Lower lobe of right lung (tissue), 2 donors: ENCODE measurements at places on chromosomes 2 and 18. TPM values are rescaled to one million over a fixed set of nuclear protein-coding genes. Genes with fewer than 3 reads are reported as not detected.

- no peak overlapping the region for H3K27ac ChIP-seq
- no peaks in the 10 kb centered on the region for H3K36me3 ChIP-seq
- no peak overlapping the region for H3K4me3 ChIP-seq
- no peaks in the 10 kb centered on the region for H3K27me3 ChIP-seq
- H3K4me1 ChIP-seq, result no peaks in the 10 kb centered on the region
Measured at GRCh38 chr2:29021886-29022285, 40.8 kb downstream of the TOGARAM2 start.

DNA sequence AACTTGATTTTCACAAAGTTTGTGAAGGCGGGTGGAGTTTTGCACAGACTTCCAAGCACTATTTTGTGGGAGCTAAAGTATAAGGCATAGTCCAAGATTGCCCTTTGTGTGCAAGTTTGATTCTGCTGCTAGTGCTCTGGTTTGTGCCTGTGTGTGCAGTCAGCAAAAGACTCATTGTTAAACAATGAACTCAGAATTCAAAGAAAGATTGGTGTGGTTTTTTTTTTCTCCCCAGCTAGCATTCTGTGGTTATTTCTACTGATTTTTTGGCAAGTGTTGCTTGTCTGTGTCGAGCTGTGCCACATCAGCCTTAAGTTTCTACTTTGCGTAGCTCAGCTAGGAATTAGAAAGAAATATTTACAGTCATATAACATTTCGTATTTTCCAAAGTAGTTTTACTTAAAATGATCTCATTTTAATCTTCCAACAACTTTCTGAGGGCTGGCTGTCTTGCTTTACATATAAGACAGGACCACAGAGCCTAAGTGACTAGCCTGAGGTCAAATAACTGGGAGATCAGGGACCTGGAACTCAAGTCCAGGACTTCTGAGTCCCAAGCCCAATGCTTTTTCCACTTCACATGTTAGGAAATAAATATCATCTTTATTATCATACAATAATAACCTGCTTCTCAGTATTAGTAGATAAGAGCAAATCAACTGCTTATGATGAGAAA lies 69.8 kb downstream of the BABAM2 start:
- H3K27ac ChIP-seq, result no peak overlapping the region
- H3K27me3 ChIP-seq, result no peaks in the 10 kb centered on the region
- H3K4me1 ChIP-seq, result peaks cover 48% of the 10 kb centered on the region
- no peaks in the 10 kb centered on the region for H3K36me3 ChIP-seq
- no peak overlapping the region for H3K4me3 ChIP-seq
- DNase-seq, result no peak

DNA sequence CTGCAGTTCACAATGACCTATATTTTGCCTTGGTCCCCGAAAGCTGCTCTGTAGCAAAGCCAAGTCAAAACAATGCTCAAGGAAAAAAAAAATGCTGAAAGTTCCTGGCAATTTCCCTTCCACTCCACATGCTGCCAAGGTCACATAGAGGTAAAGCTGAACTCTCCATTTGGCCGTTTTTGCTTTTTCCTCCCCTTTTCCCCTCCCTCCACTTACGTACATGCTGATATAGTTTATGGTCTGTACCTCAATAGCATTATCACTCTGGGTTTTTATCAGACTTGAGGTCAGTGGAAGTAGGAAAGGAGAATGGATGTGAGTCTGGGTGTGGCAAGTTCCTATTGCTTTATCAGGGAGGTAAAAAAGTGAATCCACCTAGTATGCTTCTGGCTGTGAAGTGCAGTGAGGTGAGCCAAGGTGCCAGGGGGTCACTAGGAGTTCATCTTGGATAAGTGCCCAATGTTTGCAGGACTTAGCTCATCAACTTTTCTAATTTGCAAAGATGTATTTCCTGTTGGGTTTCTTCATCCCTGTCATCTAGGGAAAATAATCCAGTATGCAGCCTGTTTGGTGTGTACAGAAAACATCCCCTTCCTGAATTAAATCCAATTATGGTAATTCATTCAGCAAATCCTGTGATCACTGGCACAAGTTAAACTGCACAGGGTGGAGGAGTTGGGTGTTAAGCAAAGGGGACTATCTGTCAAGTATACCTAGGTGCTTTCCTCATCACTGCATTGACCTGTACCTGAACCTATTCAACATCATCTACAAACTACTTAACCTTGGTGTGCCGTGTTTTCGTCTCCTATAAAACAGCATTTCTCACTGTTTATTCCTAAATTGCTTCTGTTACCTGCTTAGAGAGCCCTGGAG lies 124.3 kb upstream of the CYP26B1 start:
- H3K27ac ChIP-seq, result no peak overlapping the region
- H3K27me3 ChIP-seq, result no peaks in the 10 kb centered on the region
- DNase-seq, result no peak

- H3K4me3 ChIP-seq, result no peak overlapping the region
- H3K36me3 ChIP-seq, result no peaks in the 10 kb centered on the region
- H3K27me3 ChIP-seq, result no peaks in the 10 kb centered on the region
Measured at GRCh38 chr2:228771774-228772173, 499.3 kb downstream of the PID1 start.

- peaks cover 15% of the 10 kb centered on the region for H3K4me1 ChIP-seq
- no peaks in the 10 kb centered on the region for H3K36me3 ChIP-seq
- H3K27ac ChIP-seq, result no peak overlapping the region
- no peaks in the 10 kb centered on the region for H3K27me3 ChIP-seq
Measured at GRCh38 chr2:237909075-237909695, 49.8 kb downstream of the RAMP1 start.

Gene SPC25
- total RNA-seq, result 0.50 TPM

DNA sequence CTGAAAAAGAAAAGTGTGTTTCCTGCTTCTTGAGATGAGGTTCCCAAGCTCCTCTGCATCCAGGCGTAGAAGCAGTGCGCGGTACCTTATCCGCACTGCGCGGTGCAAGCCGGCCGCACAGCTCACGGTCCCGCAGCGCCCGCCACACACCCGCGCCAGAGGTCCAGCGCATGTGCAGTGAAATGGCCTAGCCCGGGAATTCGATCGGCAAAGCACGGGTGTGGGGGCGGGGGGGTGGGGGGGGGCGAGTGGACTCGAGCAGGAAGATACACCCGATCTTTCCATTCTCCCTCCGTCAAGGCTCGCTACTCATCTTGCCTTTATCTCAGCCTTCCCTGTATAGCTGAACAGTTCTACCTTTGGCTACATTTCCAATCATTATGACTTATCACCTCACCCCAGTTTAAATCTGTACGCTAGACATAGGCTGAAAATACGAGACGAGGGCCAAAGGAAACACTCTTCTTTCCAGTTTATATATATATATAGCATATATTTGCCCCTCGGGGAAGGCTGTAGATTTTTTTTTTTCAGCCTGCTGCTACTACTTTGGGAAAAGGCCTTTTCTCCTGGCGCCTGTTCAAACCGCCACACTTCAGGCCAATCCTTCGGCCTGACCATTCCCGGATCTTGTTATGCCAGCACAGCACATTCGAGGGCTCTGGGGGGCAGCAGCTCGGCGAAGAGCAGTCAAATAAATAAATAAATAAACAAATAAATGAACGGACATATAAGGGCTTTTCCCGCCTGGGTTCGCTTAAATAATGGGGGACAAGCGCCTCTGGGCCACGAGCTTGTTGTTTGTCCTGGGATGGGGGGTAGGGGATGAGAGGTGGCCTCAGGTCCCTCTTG lies 10.4 kb downstream of the HOXD8 start:
- no peak overlapping the region for H3K27ac ChIP-seq
- peaks cover 99% of the 10 kb centered on the region for H3K27me3 ChIP-seq
- H3K36me3 ChIP-seq, result no peaks in the 10 kb centered on the region
- peak overlapping the region; percentile 53 for H3K4me3 ChIP-seq
- H3K4me1 ChIP-seq, result peaks cover 25% of the 10 kb centered on the region

DNA sequence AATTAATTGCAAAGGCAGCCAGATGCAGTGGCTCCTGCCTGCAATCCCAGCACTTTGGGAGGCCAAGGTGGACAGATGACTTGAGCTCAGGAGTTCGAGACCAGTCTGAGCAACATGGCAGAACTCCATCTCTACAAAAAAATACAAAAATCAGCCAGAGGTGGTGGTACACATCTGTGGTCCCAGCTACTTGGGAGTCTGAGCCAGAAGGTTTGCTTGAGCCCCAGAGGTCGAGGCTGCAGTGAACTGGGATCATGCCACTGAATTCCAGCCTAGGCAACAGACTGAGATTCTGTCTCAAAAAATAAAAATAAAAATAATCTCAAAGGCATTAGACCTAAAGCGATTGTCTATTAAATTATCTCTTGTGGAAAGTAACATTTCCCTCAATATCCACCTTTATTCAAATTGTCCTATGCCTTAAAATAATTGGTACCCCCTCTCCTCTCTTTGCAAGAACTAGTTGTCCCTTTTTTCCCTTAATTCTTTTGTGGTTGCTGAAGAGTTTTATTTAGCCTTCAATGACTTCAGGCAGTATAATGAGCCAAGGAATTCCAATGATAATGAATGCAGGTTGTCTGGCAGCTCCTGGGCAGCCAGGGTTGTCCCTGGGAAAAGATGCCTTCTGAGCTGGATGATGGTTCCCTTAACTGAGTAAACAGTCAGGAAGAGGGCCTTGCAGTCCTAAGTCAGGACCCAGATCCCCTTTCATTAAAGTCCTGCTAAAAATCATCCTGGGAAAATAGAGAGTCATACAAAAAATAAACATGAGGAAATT lies 32.2 kb downstream of the GPR75 start:
- no peak for DNase-seq
- no peak overlapping the region for H3K27ac ChIP-seq
- peaks cover 7% of the 10 kb centered on the region for H3K4me1 ChIP-seq
- H3K27me3 ChIP-seq, result no peaks in the 10 kb centered on the region

GRCh38 chr2:176206136-176206535 lies 17.7 kb downstream of the HOXD1 start:
- no peaks in the 10 kb centered on the region for H3K4me1 ChIP-seq
- H3K27ac ChIP-seq, result no peak overlapping the region
- no peak for DNase-seq
- H3K4me3 ChIP-seq, result no peak overlapping the region
- H3K27me3 ChIP-seq, result peaks cover 4% of the 10 kb centered on the region

GRCh38 chr18:74068296-74068695 lies 79.3 kb downstream of the FBXO15 start:
- no peak overlapping the region for H3K27ac ChIP-seq
- no peak for DNase-seq
- H3K4me3 ChIP-seq, result no peak overlapping the region
- no peaks in the 10 kb centered on the region for H3K27me3 ChIP-seq
- no peaks in the 10 kb centered on the region for H3K4me1 ChIP-seq
- H3K36me3 ChIP-seq, result no peaks in the 10 kb centered on the region

DNA sequence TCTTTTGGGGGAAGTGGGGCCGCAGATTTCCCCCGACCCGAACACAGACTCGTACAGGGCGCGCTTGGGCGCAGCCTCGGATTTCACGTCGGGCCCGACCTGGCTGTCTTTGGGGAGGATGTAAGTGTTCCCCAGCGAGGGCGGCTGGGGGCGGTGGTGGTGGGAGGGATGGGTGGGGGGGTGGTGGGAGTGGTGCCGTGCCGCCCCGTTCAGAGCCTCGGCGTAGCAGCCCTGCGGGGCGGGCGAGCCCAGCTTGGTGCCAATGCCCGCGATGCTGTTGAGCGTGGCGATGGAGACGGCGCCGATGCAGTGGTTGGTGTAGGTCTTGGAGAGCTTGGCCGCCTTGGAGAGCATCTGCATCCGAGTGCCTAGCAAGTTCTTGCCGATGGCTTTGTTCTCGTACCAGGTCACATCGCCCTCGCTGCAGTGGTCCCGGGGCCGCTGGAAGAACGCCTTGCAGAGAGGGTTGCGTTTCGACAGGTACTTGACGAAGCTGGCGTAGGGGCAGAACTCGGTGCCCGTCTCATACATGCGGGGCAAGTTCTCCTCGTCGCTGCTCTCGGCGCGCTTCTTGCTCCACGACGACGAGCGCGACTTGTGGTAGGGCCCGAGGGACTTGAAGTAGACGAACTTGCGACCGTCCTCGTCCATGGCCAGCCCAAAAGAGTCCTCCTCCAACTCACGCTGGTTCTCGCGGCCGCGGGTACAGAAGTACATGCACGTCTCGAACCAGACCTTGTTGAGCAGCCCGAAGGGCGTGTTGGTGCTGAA lies 1.3 kb downstream of the KCTD1 start:
- no peak overlapping the region for H3K27ac ChIP-seq
- peak overlapping the region; percentile 77 for H3K4me3 ChIP-seq
- H3K27me3 ChIP-seq, result peaks cover 22% of the 10 kb centered on the region
- H3K36me3 ChIP-seq, result no peaks in the 10 kb centered on the region
- H3K4me1 ChIP-seq, result peaks cover 43% of the 10 kb centered on the region
- DNase-seq, result no peak

- H3K27ac ChIP-seq, result no peak overlapping the region
- H3K36me3 ChIP-seq, result no peaks in the 10 kb centered on the region
- no peak for DNase-seq
- peaks cover 22% of the 10 kb centered on the region for H3K4me1 ChIP-seq
- H3K27me3 ChIP-seq, result no peaks in the 10 kb centered on the region
- no peak overlapping the region for H3K4me3 ChIP-seq
Measured at GRCh38 chr2:121532347-121532766, 1.7 kb downstream of the RNU4ATAC start.

Gene TMEM169
- total RNA-seq, result 1.2 TPM

DNA sequence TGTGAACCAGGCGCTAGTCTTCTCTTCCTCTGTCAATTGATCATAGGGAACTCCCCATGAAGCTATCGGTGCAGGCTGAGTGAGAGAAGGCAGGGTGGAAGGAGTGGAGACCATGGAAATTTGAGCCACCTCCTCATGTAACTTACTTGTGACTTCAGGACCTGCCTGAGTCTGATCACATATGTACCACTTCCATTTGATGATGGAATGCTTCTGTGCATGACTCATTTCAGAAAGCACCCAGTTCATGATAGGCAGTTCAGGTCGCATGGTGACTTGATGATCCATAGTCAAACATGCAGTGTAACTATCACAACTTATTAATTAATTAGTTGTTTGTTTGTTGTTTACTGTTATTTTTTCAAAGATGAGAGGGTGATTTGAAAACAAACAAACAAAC lies 1296.7 kb downstream of the SUCLG1 start:
- H3K4me1 ChIP-seq, result no peaks in the 10 kb centered on the region
- H3K4me3 ChIP-seq, result no peak overlapping the region
- DNase-seq, result no peak
- no peaks in the 10 kb centered on the region for H3K27me3 ChIP-seq
- H3K27ac ChIP-seq, result no peak overlapping the region

Gene SLC16A14
- total RNA-seq, result 2.2 TPM

GRCh38 chr2:136253288-136254004 lies 135.5 kb upstream of the CXCR4 start:
- DNase-seq, result peak; percentile 62
- H3K27ac ChIP-seq, result peak overlapping the region; percentile 36
- H3K4me1 ChIP-seq, result peaks cover 13% of the 10 kb centered on the region

Gene SPP2
- not detected for total RNA-seq

DNA sequence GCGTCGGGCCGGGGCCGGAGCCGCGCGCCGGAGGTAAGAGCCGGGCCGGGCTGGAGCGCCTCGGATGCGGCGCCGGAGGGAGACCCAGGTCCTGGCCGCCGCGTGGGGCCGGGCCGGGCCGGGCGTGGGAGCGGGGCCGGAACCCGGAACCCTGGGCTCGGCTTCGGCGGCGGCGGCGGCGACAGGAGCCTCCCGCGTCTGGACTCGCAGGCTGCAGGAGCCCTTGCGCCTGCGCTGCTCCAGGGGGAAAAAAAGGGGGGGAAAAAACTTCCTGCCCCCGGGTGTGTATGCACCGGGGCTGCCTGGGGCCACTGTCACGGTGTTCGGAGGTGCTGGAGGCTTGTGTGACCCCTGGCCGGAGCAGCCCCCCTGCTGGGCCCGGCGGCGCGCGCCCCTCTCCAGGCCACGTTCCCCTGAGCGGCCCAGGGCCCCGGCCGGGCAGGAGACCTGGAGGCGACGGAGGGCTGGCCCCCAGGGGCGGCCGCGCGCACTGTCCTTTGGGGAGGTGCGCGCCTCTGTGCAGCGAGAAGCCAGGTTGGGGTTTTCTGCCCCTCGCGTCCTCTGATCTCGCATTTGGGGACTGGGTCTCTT lies 864 bp downstream of the KLHL29 start:
- peak overlapping the region; percentile 49 for H3K27ac ChIP-seq
- DNase-seq, result no peak
- no peaks in the 10 kb centered on the region for H3K36me3 ChIP-seq
- H3K4me3 ChIP-seq, result peak overlapping the region; percentile 68
- peaks cover 23% of the 10 kb centered on the region for H3K27me3 ChIP-seq
- peaks cover 17% of the 10 kb centered on the region for H3K4me1 ChIP-seq
